ENCODE measurements at places on chromosomes 5 and 9. TPM values are rescaled to one million over a fixed set of nuclear protein-coding genes. Genes with fewer than 3 reads are reported as not detected.

PKD2L2 gene
- not detected for total RNA-seq

TGFBI gene
- total RNA-seq, result 302 TPM

ODF2 gene
- 38.2 TPM for total RNA-seq

PCDHGB4 gene
- 15.6 TPM for total RNA-seq

MAMDC2 gene
- total RNA-seq, result 4.0 TPM

ANKRD20A1 gene
- total RNA-seq, result 3.3 TPM

PCDHA7 gene
- 2.5 TPM for total RNA-seq

SCAMP1 gene
- 50.8 TPM for total RNA-seq

SRP19 gene
- 45.4 TPM for total RNA-seq

ENTREP1 gene
- 3.0 TPM for total RNA-seq

DNA sequence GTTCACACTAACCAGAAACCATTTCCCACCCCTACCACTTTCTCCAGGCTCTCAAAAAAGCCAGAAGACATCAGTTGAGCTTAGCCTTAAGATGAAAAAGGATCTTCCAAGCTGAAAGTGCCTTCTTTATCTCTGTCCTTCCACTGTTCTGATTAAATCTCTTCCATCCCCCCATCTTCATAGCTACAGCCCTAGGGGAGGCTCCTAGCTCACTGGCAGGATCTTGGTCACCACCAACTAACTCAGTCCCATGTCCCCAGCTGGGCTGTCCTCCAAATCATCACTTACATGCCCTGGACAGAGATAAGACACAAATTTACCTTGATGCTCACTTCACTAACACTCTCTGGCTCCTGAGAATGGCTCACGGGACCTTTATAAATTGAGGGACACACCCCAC, 14.3 kb downstream of the LCP2 start:
- no peaks in the 10 kb centered on the region for H3K4me1 ChIP-seq
- H3K36me3 ChIP-seq, result no peaks in the 10 kb centered on the region
- no peak for DNase-seq
- H3K27ac ChIP-seq, result no peak overlapping the region
- peaks cover 21% of the 10 kb centered on the region for H3K27me3 ChIP-seq
- H3K4me3 ChIP-seq, result no peak overlapping the region

DNA sequence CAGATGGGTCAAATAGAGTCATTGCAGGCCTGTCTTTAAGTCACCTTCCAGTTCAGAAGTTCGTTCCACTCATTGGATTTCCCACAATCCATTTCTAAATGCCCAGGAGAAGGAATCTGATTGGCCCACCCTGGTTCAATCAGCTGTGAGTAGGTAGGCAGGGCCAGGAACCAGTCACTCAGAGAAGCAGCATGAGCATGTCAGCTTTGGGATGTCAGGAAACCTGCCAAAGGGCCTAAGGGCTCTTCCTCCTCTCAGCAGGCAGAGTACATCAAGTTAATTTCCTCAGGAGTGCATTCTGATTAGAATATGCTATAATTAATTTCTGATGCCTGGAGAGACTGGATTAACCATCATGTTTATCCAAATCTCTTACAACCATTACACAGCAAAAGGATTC, 412.9 kb upstream of the CCNH start:
- no peaks in the 10 kb centered on the region for H3K36me3 ChIP-seq
- H3K27me3 ChIP-seq, result no peaks in the 10 kb centered on the region
- no peak overlapping the region for H3K4me3 ChIP-seq
- no peak overlapping the region for H3K27ac ChIP-seq
- H3K4me1 ChIP-seq, result peaks cover 9% of the 10 kb centered on the region

- DNase-seq, result no peak
- H3K4me3 ChIP-seq, result peak overlapping the region; percentile 36
- H3K4me1 ChIP-seq, result peaks cover 5% of the 10 kb centered on the region
- H3K36me3 ChIP-seq, result no peaks in the 10 kb centered on the region
Measured at GRCh38 chr9:124477211-124477647, 27.0 kb downstream of the ADGRD2 start.

DNA sequence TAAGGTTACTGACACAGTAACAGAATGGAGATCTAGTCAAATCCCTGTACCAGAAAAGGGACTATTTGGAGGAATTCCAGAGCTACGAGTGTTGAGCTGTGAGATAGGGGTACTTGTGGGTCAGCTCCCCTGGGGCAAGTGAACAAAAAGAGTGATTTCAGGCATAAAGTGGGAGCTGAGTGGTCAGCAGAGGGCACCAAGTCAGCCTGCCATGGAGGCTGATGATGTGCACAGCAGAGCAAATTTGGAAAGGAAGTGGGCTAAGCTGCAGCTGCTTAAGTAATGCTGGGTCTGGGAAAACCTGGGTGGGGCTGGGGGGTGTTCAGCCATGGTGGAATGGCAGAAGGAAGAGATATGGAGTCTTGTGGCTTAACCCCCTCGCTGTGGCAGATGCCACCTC, 327.9 kb downstream of the NTRK2 start:
- H3K4me1 ChIP-seq, result peaks cover 21% of the 10 kb centered on the region
- peaks cover 11% of the 10 kb centered on the region for H3K36me3 ChIP-seq
- no peak overlapping the region for H3K27ac ChIP-seq
- no peak for DNase-seq
- no peak overlapping the region for H3K4me3 ChIP-seq

- DNase-seq, result no peak
- peak overlapping the region; percentile 51 for H3K27ac ChIP-seq
- H3K4me1 ChIP-seq, result peaks cover 53% of the 10 kb centered on the region
- peak overlapping the region; percentile 16 for H3K4me3 ChIP-seq
- H3K27me3 ChIP-seq, result no peaks in the 10 kb centered on the region
Measured at GRCh38 chr5:14190194-14191164, 47.3 kb downstream of the TRIO start.

- peak overlapping the region; percentile 87 for H3K27ac ChIP-seq
- no peak for DNase-seq
- no peak overlapping the region for H3K4me3 ChIP-seq
- peaks cover 5% of the 10 kb centered on the region for H3K27me3 ChIP-seq
Measured at GRCh38 chr5:68433526-68433922, 218.0 kb downstream of the PIK3R1 start.

DNA sequence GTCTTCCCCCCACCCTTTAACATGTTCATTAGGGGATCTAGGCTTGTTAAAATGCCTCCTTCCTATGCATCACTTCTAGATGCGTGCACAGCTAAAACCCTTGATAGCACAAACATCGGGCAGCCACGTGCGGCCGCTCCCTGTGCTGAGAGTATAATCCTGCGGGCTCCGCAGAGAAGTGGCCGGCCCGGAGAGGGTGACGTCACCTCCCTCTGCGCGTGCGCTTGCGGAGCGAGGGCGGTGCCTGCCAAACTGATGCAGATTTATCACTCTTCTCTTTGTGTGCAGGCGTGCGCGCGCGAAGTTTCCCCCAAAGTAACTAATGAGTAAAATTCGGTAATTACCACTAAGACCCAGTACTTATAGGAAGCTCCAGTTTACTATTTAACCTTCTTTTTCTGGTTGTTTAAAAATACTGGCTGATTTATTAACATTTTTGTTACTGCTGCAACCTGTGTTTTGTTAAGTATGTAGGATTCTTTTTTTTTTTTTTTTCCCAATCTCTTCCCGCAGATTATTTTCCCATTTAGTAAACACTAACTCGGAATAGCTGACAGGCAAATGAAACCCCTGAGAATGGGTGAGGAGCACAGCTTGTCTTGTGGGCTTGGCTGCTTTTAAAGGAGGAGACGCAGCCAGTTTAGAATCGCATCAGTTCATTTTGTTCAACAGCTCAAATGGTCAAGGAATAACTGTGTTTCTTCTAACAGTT, 121.6 kb downstream of the TRIO start:
- H3K27me3 ChIP-seq, result no peaks in the 10 kb centered on the region
- peak overlapping the region; percentile 92 for H3K4me3 ChIP-seq
- peak overlapping the region; percentile 95 for H3K27ac ChIP-seq
- peak; percentile 92 for DNase-seq

DNA sequence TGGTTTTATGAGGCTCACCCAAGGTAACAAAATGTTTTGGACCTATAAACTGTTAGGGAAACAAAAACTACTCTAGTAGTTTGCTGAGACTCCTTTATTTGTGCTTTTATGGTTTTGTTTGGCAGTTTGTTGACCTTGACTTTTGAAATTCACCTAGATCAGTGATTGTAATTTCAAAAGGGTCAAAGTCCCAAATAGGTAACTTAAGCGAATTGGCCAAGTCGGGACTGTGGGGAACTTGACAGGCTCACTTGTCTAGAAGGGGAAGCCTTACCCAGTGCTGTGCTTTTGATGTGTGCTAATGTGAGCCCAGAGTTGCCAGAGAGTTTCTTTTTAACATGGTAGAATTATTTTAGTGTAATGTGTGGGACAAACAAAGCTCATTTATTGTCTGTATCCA, 87.2 kb upstream of the SGCD start:
- no peaks in the 10 kb centered on the region for H3K27me3 ChIP-seq
- no peaks in the 10 kb centered on the region for H3K36me3 ChIP-seq
- H3K4me1 ChIP-seq, result no peaks in the 10 kb centered on the region
- no peak overlapping the region for H3K27ac ChIP-seq
- no peak for DNase-seq

DNA sequence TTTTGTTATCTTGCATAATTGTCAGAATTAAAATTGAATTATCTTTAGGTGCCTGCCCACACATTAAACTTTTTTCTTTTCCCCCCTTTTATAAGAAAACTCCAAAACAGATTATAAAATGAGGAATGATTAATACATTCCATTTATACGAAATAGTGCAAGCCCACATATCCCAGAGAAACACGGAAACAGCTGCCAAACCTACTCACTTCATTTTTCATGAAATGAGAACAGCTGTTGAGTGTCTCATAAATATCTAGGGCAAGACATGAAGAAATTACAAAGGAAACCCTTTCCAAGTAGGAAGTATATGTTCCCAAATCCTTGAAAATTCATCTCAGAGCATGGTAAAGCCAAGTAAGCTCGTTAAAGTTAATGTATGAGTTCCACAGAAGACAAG, 459.4 kb upstream of the NMUR2 start:
- no peaks in the 10 kb centered on the region for H3K36me3 ChIP-seq
- H3K27ac ChIP-seq, result no peak overlapping the region
- DNase-seq, result no peak
- H3K4me3 ChIP-seq, result no peak overlapping the region
- no peaks in the 10 kb centered on the region for H3K27me3 ChIP-seq
- H3K4me1 ChIP-seq, result no peaks in the 10 kb centered on the region

- DNase-seq, result no peak
- H3K27me3 ChIP-seq, result no peaks in the 10 kb centered on the region
- no peaks in the 10 kb centered on the region for H3K36me3 ChIP-seq
- no peaks in the 10 kb centered on the region for H3K4me1 ChIP-seq
- H3K27ac ChIP-seq, result no peak overlapping the region
Measured at GRCh38 chr5:95649842-95650620, 3.5 kb downstream of the RFESD start.

GRCh38 chr9:18384066-18384465, 89.9 kb upstream of the ADAMTSL1 start:
- H3K27me3 ChIP-seq, result no peaks in the 10 kb centered on the region
- H3K27ac ChIP-seq, result no peak overlapping the region
- no peak for DNase-seq
- peaks cover 5% of the 10 kb centered on the region for H3K4me1 ChIP-seq

DNA sequence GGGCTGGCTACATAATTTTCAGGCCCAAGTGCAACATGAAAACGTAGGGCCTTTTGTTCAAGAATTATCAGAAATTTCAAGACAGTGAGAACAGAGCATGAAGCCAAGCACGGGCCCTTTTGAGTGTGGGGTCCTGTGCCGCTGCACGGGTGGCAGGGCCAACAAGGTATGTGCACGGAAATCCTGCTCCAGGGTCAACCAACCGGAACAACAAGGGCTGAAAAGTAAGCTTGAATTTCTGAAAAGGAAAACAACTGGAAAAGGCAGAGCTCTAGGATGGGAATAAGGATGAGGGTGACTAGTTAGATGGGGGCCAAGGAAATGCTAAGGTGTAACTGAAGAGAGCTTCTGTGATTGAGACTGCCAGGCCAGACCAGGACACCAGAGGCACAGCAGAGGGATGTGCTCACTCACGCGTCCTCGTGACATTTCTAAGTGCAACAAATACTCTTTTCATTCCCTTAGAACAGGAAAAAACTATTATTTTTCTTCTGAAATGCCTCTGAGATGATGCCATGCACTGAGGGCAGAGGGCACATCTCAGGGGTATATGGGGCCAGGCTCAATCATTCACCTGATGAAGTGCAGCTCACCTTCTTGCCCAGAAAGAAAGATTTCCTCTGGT, 80.6 kb upstream of the LRRTM2 start:
- H3K27ac ChIP-seq, result peak overlapping the region; percentile 23
- H3K27me3 ChIP-seq, result no peaks in the 10 kb centered on the region
- DNase-seq, result no peak
- no peak overlapping the region for H3K4me3 ChIP-seq

DNA sequence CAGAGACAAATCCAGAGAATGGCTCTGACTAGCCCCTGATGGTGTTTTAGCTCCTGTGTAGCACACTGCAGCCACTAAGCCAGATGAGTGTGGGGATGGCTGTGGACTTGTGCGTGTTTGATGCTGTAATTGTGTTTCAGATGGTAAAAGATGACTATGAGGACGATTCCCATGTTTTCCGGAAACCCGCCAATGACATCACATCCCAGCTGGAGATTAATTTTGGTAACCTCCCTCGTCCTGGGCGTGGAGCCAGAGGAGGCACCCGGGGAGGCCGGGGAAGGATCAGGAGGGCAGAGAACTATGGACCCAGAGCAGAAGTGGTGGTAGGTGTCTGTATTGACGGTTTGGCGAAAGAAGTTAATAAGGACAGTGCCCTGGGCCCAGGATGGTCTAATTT, 38.0 kb downstream of the HABP4 start:
- peaks cover 33% of the 10 kb centered on the region for H3K36me3 ChIP-seq
- no peak overlapping the region for H3K4me3 ChIP-seq

GRCh38 chr9:100674419-100675122, 96.7 kb downstream of the CAVIN4 start:
- no peak overlapping the region for H3K4me3 ChIP-seq
- no peak for DNase-seq
- H3K27me3 ChIP-seq, result peaks cover 4% of the 10 kb centered on the region
- no peak overlapping the region for H3K27ac ChIP-seq
- H3K36me3 ChIP-seq, result no peaks in the 10 kb centered on the region

GRCh38 chr5:60586307-60586901, 113.6 kb downstream of the DEPDC1B start:
- H3K36me3 ChIP-seq, result peaks cover 4% of the 10 kb centered on the region
- H3K27ac ChIP-seq, result no peak overlapping the region
- H3K27me3 ChIP-seq, result no peaks in the 10 kb centered on the region
- no peak overlapping the region for H3K4me3 ChIP-seq

DNA sequence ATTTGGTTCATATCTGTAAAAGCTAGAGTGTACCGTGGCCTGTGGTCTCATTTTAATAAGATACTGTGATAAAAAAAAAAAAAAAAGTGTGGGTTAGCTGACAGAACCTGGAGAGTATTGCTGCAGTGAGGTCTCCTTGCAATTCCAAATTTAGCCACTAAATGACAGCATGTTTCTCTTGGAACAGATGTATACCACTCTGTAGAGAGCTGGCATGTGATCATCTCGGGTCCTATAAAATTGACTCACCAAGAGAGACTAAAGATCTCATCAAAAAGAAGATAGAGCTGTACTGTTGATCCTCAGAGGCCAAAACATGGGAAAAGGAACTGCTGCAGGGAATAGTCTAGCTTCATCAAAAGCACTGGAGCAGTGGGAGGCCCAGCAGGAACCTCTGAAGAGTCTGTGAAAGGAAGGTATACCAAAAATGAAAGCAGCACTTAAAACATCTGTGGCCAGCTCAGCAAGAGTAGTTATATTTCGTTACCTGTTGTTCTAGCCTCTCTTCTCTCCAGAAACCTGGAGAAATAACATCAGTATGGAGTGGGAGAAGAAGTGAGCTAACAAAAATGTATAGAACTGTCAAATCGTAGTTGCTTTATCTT, 826.8 kb downstream of the EFNA5 start:
- H3K27ac ChIP-seq, result no peak overlapping the region
- DNase-seq, result no peak
- no peaks in the 10 kb centered on the region for H3K36me3 ChIP-seq
- H3K4me3 ChIP-seq, result no peak overlapping the region

Measured in type B pancreatic cell (in vitro differentiated cells).